Suprapubic skin (tissue), 4 donors: ENCODE measurements at places on chromosomes 1 and 21.
A peak's percentile ranks its signal among the peaks of the same experiment; 100 is the strongest.

GRCh38 chr1:56065729-56066128, 513.6 kb downstream of the PLPP3 start:
- no peak for DNase-seq
- peaks cover 30% of the 10 kb centered on the region for H3K4me1 ChIP-seq
- H3K36me3 ChIP-seq = no peaks in the 10 kb centered on the region
- H3K27ac ChIP-seq = no peak overlapping the region
- H3K4me3 ChIP-seq = no peak overlapping the region
- no peaks in the 10 kb centered on the region for H3K27me3 ChIP-seq

GRCh38 chr21:35568643-35569042, 491.7 kb downstream of the SETD4 start:
- no peaks in the 10 kb centered on the region for H3K36me3 ChIP-seq
- H3K4me1 ChIP-seq = peaks cover 12% of the 10 kb centered on the region
- H3K27me3 ChIP-seq = no peaks in the 10 kb centered on the region
- DNase-seq = no peak
- no peak overlapping the region for H3K4me3 ChIP-seq

DNA sequence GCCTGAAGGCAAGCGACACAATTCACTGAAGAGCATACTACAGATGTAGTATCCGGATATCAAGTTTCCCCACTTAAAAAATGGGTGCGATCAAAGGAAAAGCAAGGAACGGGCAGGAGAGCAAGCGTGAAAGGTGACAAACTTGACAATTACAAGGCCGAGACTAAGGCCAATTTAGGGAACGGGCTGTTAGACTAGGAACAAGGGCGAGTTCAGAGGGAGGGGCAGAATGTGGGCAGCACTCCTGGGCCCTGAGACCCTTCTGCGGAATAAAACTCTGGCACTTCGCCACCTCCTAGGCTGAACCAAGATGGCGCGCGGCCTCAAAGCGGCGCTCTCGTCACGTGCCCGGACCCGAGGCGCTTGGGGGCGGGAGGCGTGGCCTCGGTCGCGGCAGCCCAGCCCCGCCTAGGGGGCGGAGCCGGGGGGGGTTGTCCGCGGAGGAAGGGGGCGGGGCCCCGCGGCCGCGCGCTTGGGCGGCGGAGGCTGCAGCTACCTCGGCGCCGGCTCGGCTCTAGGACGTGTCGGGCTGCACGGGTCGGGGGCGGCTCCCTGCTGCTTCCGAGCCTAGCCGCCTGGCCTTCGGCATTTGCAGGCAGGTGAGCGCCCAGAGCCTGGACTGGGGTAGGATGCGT, at the start of gene PPFIA4:
PPFIA4 (plus strand) TSS at position 461 of the 635 bp plus-strand sequence. CDS start 12,518 bp downstream, outside the sequence.
- H3K36me3 ChIP-seq = peaks cover 33% of the 10 kb centered on the region
- H3K27ac ChIP-seq = peak within 1 kb of the TSS; percentile 35
- H3K27me3 ChIP-seq = no peaks in the 10 kb centered on the region
- peaks cover 11% of the 10 kb centered on the region for H3K4me1 ChIP-seq

DNA sequence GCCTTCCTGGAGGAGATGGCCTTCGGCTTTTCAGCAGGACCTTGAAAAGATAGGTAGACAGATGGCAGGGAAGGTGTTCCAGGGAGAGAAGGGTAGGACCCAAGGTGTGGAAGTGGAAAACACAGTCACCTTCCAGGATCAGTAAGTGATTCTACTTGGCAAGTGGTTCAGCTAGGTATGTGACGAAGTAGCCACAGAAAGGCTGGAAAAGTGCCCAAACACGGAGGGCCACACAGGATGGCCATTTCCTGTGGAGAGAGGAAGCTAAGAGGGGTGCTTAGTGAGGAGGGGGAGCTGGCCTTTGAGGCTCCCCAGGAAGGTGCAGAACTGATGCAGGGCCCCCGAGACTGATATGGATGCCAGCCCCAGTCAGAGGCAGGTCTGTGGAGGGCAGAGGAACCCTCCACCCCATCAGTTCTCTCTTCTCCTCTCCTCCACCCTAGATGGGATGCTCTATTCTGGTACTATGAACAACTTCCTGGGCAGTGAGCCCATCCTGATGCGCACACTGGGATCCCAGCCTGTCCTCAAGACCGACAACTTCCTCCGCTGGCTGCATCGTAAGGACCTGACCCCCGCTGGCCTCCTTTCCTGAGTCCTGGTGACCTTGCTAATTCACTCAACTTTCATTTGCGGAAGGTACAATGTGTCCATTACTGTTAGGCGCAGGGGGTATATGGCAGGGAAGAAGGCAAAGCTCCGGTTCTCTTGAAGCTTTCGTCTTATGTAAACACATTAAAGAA, 6.8 kb downstream of the SEMA4A start:
- no peak for DNase-seq
- H3K4me3 ChIP-seq = peak overlapping the region; percentile 52
- peaks cover 50% of the 10 kb centered on the region for H3K36me3 ChIP-seq
- no peaks in the 10 kb centered on the region for H3K27me3 ChIP-seq
- H3K27ac ChIP-seq = peak overlapping the region; percentile 34

GRCh38 chr1:41232305-41232704, 9.8 kb downstream of the SCMH1 start:
- peaks cover 19% of the 10 kb centered on the region for H3K4me1 ChIP-seq
- H3K4me3 ChIP-seq = no peak overlapping the region
- no peaks in the 10 kb centered on the region for H3K36me3 ChIP-seq
- H3K27ac ChIP-seq = no peak overlapping the region
- no peak for DNase-seq
- H3K27me3 ChIP-seq = no peaks in the 10 kb centered on the region

DNA sequence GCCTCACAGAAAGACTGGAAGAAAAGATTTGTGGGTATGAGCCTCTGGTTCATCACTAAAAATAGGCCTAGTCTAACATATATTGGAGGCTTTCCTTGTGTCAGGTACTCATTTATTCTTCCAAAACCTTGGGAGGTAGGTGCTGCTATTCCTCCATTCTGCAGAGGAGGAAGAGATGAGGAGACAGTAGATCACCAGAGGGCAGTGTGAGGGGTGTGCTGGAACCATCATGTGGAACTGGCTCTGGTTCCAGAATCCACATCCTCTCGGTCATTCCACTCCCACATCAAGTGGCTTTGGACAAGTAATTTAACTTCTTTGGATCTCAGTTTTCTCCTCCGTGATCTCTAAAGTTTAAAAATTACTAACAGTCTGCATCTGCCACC, 7.4 kb upstream of the INKA2 start:
- no peaks in the 10 kb centered on the region for H3K36me3 ChIP-seq
- H3K4me1 ChIP-seq = no peaks in the 10 kb centered on the region
- no peak for DNase-seq
- H3K4me3 ChIP-seq = no peak overlapping the region
- H3K27ac ChIP-seq = no peak overlapping the region
- H3K27me3 ChIP-seq = no peaks in the 10 kb centered on the region

DNA sequence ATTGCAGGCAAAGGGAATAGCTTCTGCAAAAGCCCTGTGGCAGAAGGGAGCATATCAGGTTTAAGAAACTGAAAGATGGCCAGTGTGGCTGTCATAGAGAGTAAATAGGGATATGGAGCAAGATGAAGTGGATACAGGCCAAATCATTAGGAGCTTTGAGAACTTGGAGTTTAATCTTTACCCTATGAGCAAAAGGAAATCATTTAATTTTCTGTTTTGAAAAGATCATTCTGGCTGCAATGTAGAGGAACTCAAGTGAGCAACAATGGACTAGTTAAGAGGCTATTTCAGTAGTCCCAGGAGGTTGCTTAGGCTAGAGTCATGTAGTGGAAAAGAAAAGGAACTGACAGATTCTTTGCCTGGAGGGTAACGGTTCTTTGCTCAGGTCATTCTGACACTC, 47.2 kb downstream of the RAP1A start:
- no peak for DNase-seq
- H3K36me3 ChIP-seq = no peaks in the 10 kb centered on the region
- no peak overlapping the region for H3K4me3 ChIP-seq
- H3K27ac ChIP-seq = no peak overlapping the region

DNA sequence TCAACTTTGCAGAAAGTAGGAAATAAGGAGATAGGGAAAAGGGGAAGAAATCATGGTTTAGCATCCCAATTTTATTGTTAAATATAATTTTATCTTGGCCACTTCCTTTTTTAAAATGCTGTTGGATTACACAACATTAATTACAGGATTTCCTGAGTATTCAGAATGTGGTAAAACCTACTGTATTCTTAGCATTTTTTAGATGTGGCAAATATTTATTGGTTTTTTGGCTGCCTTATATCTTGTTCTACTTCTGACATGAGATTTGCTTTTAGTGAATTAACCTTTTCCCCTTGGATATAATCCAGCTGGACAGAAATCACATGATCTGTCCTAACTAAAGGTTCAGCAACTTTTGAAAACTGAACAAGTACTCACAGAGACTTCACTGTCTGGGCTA, 104.9 kb downstream of the PTGS2 start:
- no peak overlapping the region for H3K27ac ChIP-seq
- no peak overlapping the region for H3K4me3 ChIP-seq
- no peaks in the 10 kb centered on the region for H3K4me1 ChIP-seq
- no peak for DNase-seq
- no peaks in the 10 kb centered on the region for H3K27me3 ChIP-seq
- no peaks in the 10 kb centered on the region for H3K36me3 ChIP-seq

DNA sequence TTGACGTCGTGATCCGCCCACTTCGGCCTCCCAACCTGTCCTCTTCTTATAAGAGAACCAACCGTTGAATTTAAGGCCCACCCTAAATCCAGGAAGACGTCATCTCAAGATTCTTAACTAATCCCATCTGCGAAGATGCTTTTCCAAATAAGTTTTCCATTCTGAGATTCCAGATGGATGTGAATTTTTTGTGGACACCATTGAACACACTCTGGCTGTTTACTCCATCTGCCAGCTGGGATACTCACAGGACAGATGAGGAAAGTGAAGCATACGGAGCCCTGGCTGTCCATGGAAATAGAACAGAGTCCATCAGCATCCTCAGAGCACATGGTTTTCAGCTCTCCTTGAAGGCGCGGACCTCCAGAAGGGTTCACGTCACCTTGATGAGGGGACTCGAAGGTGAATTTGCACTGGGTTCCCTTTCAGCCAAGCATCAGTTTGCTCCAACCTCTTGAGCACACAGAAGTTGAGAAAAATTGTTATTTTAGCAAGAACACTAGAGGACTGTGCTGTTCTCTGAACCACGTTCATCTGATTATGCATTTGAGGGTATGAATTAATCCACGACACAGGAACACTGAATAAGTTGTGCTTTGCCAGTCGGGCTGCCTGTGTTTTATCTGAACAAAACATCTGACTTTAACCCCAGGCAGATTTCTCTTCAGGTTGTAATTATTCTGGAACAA, 68.6 kb downstream of the KAZN start:
- no peak overlapping the region for H3K4me3 ChIP-seq
- H3K36me3 ChIP-seq = no peaks in the 10 kb centered on the region
- DNase-seq = no peak
- H3K27ac ChIP-seq = no peak overlapping the region

DNA sequence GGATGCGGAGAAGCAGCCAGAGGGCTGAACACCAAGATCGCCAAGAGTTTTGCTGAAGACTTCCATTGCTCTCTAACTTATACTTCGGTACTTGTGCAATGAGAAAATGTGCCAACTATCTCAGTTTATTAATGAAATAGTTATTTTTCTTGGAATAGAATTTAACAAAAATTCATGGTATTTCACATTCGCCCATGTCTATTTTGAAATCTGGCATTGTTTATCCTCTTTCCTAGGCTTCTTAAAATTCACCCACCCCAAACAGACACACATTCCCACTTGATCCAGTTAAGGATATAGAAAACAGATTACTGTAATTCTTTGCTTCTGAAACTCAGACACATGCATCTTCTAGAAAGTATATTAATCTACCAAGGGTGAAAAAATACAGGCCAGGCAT, 56.3 kb upstream of the ADAMTS5 start:
- H3K4me3 ChIP-seq = no peak overlapping the region
- no peak overlapping the region for H3K27ac ChIP-seq

DNA sequence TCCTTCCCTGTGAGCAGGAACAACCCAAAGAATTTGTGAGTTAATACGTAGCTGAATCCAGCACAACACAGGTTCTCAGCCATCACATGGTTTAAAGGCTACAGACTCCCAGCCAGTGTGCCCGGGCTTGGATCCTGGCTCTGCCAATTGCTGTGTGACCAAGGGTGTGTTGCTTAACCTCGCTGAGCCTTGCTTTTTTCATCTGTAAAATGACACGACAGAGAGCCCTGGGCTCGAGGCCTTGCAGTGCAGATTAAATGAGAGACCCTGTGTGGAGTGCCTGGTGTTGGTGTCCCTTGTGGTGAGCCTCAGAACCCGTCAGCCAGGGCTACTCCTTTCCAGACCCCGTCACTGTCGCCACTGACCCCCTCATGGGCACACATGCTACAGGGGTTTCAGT, 39.4 kb downstream of the CHAF1B start:
- H3K4me1 ChIP-seq = peaks cover 5% of the 10 kb centered on the region
- H3K27me3 ChIP-seq = no peaks in the 10 kb centered on the region
- no peak overlapping the region for H3K27ac ChIP-seq
- no peak overlapping the region for H3K4me3 ChIP-seq
- H3K36me3 ChIP-seq = no peaks in the 10 kb centered on the region

GRCh38 chr1:235160383-235160956, 580 bp downstream of the RBM34 start:
- no peak for DNase-seq
- peak overlapping the region; percentile 91 for H3K27ac ChIP-seq
- H3K4me3 ChIP-seq = peak overlapping the region; percentile 70
- H3K27me3 ChIP-seq = no peaks in the 10 kb centered on the region
- H3K4me1 ChIP-seq = peaks cover 24% of the 10 kb centered on the region
- H3K36me3 ChIP-seq = peaks cover 32% of the 10 kb centered on the region

- H3K4me1 ChIP-seq = peaks cover 15% of the 10 kb centered on the region
- peak overlapping the region; percentile 62 for H3K27ac ChIP-seq
- H3K4me3 ChIP-seq = peak overlapping the region; percentile 63
- H3K36me3 ChIP-seq = no peaks in the 10 kb centered on the region
- peak; percentile 84 for DNase-seq
These were observed 63.2 kb downstream of the CD247 start for GRCh38 chr1:167454894-167455785.

DNA sequence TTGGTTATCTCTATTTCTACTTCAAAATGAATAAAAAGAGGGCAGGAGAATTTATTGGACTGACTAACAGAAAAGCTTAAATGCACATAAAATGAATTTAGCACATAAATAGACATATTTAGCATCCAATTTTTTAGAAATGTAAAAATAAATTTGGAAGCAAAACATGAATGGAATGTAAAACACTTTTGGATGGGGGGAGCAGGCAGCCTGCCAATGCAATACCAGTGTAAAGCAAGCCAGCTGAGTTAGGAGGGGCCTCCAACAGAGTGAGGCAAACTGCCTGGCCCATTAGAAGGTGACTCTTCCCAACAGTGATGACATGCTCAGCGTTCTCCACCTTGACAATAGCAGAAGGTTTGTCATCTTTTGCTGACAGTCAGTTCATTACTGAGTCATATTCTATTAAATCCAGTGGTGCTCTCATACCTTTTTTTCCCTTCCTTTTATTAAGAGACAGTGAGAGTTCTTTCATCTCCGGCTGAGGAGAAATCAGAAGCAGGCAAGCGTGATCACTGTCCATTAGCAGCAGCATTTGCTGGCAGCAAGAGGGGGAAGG, 19.5 kb upstream of the EXO1 start:
- no peak for DNase-seq
- H3K4me1 ChIP-seq = no peaks in the 10 kb centered on the region
- H3K27me3 ChIP-seq = no peaks in the 10 kb centered on the region
- no peak overlapping the region for H3K4me3 ChIP-seq
- no peaks in the 10 kb centered on the region for H3K36me3 ChIP-seq
- H3K27ac ChIP-seq = no peak overlapping the region
